ENCODE measurements at places on chromosomes 4 and X.

DNA sequence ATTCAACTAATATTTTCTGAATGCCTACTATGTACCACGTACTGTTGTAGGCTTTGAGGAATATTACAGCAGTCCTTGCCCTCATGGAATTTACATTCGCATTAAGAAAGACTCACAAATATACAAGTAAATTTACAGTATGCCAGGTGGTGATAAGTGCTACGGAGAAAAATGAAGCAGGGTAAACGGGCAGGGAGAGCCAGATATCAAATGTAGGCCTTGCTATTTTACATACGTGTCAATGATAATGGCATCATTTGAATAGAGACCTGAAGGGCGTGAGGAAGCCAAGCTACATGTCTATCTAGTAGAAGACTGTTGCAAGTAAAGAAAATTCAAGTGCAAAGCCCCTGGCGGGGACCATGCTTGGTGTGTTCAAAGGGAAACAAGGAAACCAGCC lies 65.2 kb downstream of the AMMECR1 start:
- no peak for DNase-seq

DNA sequence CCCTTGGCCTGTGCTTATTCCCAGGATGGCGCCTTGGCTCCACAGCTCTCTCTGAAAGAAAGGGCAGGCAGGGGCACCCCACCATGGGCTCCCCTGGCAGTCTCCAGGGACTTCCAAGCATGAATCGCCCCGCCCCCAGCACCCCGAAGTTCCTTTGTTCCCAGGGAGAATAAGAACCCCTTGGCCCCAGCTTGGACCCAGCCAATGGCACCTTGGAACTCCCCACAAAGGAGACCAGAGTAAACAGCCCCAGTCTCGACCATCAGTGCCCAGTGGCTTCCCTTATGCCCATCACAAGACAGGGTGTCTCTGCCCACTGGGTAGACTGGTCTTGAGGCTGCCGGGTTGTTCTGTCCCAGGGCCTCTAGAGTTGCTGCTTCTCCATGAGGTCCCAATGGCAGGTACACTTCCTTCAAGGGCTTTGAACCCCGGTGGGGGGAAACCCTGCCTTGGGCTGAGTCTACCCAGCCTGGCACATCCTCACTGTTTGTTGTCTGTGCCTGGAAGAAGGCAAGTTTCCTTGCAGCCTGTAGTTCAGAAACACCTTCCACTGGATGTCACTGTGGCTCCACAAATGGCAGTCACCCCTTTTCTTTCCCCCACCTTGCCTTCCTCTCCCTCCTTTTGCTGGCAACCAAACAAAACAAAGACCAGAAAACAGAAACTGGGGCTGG lies 30.8 kb downstream of the NBDY start:
- DNase-seq, result no peak

DNA sequence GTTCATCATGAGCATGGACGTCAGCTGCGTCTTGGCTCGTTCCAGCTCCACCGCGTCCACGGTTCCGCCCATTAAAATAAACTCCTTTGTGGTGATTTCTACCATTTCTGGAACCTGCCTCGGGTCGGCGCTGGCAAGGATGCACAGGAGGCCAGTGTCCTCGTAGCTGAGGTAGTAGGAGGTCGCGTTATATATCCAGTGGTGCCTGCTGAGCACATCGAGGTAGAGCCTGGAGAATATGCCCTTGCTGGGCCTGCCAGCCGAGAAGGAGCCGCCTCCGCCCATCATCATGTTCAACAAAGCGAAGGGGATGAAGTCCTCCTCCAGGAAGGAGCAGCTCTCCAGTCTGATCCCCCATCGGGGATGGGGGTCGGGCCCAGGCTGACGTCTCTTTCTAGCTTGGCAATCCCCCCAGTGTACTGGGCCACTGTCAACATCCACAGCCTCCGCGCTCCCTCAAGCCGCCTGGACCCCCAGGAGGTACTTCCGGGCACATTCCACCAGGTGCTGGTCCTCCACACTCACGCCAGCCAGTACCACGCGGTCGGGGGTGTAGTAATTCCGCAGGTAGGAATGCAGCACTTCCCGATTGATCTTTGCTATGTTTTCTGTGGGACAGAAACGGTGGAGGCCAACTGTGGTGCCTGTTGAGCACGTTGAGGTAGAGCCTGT lies 120.9 kb upstream of the GRID2 start:
- no peak for DNase-seq

- DNase-seq, result no peak
These were observed 52.8 kb downstream of the P2RY10 start for GRCh38 chrX:78997870-78998558.

DNA sequence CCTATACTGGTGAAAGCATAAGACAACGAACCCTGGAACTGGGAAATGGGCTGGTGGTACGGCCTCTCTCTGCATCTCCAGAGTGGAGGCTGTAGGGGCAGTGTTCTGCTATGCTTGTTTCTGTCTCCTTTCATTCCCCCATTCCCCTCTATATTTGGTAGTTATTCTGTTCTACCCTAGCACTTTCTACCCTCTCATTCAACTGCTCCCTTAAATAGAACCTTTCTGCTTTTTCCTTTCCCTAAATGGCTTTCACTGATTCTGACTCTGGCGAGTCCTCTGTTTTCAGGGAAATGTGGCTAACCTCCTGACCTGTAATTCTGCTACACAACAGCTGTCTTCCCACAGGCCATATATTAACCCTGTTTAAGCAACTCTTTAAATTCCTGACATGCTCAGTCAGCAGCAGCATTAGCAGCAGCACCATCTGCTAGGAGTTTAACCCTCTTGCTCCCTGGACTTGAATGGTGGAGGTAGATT lies 94.2 kb downstream of the CXCL13 start:
- peak; percentile 75 for DNase-seq

DNA sequence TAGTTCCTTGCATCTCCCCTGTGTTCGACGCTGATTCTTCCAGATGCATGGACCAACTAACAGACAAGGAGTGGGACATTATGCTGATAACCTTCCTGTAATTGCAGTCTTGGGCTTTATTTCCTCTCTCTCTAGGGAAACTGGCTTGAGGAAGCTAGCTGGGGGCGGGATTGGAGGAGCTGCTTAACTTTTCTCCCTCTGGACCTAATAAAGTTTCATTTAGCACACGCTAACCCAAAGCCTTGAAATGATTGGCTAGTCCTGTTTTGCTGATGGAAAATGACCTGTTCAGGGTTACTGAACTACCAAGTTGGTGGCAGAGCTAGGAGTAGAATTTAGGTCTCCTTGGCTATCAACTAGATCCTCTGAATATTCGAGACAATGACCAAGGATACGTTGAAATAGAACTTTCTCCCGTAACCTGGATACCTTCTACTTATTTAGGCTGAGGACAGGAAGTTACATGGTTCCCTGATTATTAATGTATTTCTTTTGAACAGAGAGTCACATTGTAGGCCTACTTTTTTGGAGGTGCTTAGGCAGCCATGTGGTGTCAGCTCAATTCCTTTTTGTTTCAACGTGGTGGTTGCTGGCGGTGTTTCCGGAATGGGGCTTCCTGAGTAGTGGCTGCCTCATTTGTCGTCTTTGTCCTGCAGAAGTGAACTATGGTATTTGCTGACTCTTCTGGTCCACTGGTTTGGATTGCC lies 2.0 kb downstream of the PGK1 start:
- no peak for DNase-seq

DNA sequence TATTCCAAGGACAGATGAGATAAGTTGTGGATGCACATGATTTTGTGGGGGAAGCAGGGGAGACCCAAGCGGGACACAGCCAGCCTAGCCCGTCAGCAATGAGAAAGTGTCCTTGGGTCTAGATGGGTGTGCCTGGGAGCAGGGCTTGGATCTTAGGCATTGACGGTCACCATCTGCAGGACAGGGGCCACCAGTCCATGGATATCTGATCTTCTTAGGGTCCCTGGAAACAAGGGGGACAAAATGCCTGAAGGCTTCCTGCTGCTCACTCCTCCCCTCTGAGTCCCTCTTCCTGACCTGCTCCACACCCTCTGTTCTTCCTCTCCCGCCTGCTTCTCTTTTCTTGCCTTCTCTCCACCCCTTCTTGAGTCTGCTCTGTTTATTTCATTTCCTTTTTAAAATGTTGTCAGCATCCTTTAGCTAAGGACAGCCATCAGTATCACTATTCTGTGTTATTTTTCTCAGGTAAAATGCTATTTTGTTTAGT lies 298.4 kb downstream of the RAPGEF2 start:
- no peak for DNase-seq

GRCh38 chr4:76569225-76569624 lies 134.2 kb downstream of the SHROOM3 start:
- DNase-seq, result no peak

- DNase-seq, result no peak
These were observed 2.3 kb downstream of the TBL1X start for GRCh38 chrX:9467146-9467545.

- DNase-seq, result no peak
These were observed 5.5 kb downstream of the PROM1 start for GRCh38 chr4:16078195-16078760.

GRCh38 chr4:28636971-28637370 lies 1776.3 kb downstream of the STIM2 start:
- DNase-seq, result no peak

DNA sequence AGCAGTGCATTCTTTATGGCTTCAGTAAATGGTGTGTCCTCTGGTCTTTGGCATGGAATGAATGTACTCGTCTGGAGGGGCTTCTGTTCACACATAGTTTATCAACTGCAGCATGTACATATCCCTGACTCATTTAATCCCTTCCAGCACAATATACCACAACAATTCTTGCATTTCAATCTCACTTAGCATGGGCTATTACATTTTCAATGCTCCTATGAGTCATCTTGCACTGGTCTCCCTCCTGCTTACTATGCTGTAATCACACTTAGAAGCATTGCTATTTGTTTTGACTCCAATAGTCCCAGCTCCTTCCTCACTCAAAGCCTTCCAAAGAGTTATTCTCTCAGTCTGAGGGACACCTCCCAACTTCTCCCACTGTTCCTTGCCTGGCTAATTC lies 180.9 kb upstream of the NUDT10 start:
- no peak for DNase-seq
